ENCODE measurements at places on chromosomes 7 and 10. TPM values are rescaled to one million over a fixed set of nuclear protein-coding genes. Genes with fewer than 3 reads are reported as not detected.

The NEUROG3 gene
- not detected for total RNA-seq

The NPSR1 gene
- total RNA-seq: not detected

The LIPK gene
- not detected for total RNA-seq

The ABCF2 gene
- 78.8 TPM for total RNA-seq

The ANKRD1 gene
- total RNA-seq: 1,189 TPM

The PIP gene
- total RNA-seq: not detected

The RELN gene
- total RNA-seq: 7.9 TPM

All from pulmonary artery endothelial cell (primary cell).